ENCODE measurements at places on chromosomes 4 and X. TPM values are rescaled to one million over a fixed set of nuclear protein-coding genes. Genes with fewer than 3 reads are reported as not detected.

DNA sequence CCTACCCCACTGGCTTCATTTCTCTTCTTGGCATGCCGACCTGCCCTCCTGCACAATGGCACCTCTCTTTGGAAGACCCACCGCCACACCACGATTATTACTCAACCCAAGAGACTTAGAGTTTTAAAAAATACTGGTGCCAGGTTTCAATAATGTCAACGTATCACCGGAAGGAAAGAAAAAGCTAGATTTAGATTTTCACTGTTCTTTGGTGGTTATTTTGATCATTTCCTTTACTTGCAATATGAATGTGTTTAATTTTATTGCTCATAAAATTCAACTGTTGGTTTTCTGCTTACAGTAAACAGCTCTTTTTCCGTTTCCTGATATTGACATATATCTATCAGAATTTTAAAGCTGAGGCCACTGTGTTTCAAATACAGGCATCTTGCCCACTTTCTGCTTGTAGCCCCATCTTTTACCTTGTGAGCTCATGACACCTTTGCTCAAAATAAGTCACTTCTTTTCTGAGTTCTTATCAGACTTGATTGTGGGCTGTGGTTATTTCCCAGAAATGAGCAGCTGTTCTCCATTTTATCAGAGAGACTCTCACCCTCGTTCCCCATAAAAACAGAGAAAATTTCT, 439.1 kb downstream of the INPP4B start:
- no peak for DNase-seq

DNA sequence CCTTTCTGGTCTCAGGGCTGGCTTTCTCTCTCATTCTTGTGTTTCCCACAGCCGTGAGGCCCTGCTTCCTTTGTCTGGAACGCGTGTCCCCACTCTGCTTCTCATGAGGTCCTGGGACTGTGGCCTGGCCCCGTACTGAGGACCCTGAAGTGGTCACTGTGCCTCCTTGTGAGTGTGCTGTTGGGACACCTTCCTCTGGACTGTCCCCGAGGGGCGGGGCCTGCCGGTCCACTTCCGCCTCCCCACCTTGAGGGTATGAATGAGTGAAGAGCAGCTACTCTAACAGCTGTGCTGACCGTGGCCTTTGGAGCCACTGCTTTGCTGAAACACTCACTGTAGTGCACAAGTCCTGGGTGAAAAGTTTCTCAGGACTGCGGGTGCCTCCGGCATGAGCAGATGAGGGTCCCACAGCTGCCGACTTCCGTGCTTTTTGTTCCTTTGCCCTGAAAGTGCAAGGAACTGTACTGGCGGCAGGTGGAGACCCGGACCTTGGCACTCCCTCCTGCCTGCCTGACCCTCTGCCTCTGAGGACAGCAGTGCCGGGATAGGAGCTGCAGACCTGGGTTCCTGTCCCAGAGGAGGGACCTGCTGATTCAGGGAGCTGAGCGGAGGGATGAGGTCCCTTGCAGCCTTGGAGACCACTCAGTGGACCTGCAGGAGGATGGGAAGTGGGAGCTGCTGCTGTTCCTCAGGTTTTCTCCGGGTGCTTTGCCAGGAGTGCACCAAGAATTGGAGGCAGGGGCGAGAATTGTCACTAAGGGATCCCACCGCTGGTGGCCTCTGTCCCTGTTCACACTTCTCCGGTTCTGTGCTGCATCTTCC, 38.0 kb downstream of the HTT-AS start:
- DNase-seq, result no peak

GRCh38 chrX:19682712-19683331, 167.5 kb upstream of the MAP3K15 start:
- DNase-seq, result peak; percentile 64

GRCh38 chrX:74781507-74782034, 143.7 kb downstream of the NEXMIF start:
- DNase-seq, result no peak

- DNase-seq, result no peak
Measured at GRCh38 chr4:176308441-176308840, 11.3 kb upstream of the SPCS3 start.

DNA sequence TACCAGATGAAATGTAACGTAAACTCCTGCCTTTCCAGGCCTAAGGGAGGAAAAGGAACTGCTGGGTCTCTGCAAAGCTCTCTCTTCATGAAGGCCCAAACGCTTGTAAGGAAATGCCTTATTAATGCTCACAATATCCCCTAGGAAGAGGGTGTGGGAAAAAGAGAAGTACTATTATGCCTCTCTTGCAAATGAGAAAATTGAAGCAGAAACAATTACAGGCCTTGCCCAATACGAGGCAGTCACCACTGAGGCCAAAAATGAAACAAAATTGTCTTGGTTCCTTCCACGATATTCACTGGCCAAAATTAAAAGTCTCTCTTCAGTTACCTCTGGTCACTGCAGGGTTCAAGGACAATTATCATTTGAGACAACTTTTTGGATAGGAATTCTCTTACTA, 3.2 kb downstream of the SCARB2 start:
- no peak for DNase-seq

DNA sequence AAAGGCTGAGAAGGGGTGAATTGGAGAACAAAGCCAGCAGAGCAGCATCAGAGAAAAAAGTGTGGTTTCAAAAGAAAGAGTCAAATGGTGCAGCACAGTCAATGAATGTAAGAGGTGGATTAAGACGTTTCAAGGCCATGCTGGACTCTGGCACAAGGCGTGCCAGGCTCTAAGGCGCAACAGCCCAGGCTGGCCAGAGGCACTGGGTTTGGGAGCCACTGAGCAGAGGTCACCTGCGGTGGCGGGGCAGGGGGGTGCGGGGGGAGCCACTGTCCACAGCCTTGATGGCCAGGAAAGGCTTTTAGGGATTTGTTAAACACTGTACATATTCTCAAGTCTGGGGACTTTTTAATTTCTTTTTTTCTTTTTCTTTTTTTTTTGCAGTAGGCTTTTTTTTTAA, 222.5 kb upstream of the FAT1 start:
- DNase-seq, result no peak

DNA sequence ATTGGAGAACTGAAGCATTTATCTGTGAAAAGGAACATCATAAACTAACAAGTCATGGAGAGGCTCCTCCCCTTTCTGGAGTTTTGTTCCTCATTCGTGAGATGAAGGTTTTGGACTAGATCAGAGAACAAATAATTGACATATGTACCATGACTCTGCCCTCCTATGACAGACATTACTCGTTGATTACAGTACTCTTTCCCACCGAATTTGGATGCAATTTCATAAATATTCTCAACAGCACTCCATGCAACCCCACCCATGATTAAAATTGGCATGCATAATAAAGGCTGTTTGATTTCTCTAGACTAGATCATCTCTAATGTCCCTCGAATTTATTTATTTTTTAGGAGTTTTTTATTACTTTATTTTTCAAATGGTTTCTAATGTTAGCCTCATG, 258.9 kb upstream of the LDB2 start:
- no peak for DNase-seq

GRCh38 chrX:35090801-35091200, 148.2 kb downstream of the FAM47B start:
- DNase-seq, result no peak

DNA sequence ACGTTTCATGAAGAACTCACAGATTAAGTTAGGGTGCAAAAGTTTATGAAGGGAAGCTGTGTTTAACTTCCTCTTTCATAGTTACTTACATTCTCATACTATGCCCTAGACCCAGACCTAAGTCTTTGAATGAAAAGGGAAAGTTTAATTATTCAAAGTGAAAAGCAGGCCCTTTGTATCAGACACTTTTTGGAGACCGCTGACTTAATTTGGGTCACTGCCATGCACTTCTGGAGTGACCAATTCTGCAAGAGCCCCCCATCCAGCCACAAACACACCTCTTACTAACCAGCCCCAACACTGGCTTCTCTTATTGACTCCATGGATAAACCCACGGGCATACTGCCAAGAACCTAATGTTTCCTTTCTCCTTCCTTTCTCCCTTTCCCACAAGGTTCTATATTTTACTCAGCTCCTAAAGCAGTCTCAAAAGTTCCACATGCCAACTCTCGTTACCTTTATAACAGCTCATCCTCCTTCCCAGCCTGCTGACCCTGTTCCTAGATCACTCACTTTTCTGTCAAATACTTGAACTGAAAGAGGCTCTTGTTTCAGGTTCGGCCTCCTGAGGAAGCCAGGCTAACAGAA, 34.5 kb downstream of the ABCE1 start:
- no peak for DNase-seq

AMBN gene
- total RNA-seq, result not detected

- no peak for DNase-seq
Measured at GRCh38 chr4:168831585-168831918, 178.5 kb downstream of the CBR4 start.

GRCh38 chr4:61985426-61985825, 785.3 kb downstream of the ADGRL3 start:
- no peak for DNase-seq

GPC3 gene
- total RNA-seq, result 50.2 TPM

DNA sequence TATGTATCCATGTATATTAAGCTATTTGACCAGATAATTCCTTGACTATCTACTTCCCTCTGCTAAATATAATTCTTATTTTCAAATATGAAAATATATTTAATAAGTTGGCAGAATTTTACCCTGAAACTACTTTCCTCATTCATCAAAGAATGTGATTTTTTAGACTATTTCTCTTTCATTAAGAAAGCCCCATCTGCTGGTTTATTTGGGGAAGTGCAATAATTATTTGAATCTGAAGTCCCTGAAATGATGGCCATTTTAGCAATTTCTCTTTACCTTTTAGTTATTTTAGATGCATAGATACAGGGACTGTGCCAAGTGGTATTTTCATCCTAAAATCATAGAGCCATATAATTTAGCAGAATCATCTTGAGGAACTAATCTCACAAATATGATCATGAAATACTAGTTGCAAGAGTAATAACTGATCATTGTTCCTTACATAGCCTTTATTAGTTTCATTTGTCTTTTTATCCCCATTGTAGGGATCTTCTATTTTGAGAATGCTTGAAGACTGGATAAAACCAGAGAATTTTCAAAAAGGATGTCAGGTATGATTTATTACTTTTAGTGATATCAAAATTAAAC, 39.0 kb downstream of the ENPEP start:
- no peak for DNase-seq

SMIM31 gene
- 0.83 TPM for total RNA-seq

DNA sequence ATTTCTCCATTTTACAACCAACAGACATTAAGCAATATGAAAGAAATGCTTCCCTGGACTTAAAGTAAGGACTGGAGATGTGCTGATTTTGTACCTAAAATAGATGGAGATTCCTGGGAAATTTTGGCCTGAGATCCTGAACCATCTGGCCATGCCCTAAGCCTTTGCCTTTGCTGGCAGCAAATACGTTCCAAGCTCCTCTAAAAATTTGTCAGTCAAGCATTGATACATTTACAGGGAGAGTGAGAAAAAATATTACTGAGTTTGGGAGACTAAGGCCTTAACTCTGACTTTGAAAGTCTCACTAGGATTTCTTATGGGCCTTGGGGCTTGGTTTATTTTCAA, 63.9 kb downstream of the FHDC1 start:
- DNase-seq, result no peak

GRCh38 chrX:23390979-23391378, 56.3 kb downstream of the PTCHD1 start:
- no peak for DNase-seq
